NCI-H345 (cell line): ENCODE measurements at places on chromosomes 6 and 20.

- DNase-seq = no peak
These were observed 396.6 kb upstream of the MAP3K7 start for GRCh38 chr6:90983462-90983861.

DNA sequence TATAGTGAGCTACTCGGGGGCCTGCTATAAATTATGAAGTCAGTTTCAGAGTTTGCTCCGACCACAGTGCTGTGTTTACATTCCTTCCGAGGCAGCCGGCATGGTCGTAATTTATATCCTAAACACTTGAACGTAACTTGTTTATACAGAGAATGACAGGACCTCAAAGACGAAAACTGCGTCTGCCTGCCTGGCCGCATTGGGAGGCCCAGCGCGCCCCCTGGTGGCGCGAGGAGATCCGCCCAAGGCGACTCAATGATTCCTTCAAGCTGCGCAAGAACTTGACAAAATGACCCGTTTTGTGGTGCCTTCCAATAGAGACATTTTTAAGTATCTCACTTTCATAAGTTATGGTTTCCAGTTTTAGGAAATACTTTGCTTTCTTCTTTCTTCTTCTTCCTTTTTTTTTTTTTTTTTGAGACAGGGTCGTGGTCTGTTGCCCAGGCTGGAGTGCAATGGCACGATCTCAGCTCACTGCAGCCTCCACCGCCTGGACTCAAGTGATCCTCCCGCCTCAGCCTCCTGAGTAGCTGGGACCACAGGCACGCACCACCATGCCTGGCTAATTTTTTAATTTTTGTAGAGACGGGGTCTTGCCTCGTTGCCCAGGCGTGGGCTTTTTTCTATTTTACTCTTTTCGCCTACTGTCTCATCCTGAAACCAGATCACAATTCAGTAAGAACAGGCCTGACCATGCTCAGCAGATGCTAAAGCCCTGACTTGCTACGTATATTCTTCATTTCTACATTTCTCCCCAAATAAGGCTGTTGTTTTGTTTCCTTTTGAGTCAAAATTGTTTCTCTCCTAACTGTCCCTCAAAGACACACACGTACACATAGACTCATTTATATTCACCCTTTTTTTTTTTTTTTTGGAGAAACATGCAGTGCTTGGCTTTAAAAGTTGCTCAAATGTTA lies 7.8 kb downstream of the FOXF2 start:
- peak; percentile 9 for DNase-seq

GRCh38 chr6:79070206-79070825 lies 7.7 kb downstream of the PHIP start:
- no peak for DNase-seq

DNA sequence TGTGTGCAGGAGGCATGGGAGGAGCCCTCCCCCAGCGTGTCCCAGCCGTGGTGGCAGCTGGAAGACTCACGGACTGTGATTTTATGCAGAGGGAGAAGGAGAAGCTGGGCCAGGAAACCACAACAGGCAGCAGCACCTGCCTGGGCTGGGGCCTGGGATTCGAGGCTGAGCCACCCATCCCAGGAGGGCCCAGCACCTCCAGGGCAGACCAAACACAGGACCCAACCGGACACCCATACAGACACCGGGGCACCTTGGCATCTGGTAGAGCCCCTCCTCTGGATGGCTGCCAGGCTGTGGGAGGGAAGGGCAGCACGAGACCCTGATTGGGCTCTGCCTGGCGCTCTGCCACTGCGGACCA lies 41.7 kb upstream of the CHRNA4 start:
- DNase-seq = no peak

DNA sequence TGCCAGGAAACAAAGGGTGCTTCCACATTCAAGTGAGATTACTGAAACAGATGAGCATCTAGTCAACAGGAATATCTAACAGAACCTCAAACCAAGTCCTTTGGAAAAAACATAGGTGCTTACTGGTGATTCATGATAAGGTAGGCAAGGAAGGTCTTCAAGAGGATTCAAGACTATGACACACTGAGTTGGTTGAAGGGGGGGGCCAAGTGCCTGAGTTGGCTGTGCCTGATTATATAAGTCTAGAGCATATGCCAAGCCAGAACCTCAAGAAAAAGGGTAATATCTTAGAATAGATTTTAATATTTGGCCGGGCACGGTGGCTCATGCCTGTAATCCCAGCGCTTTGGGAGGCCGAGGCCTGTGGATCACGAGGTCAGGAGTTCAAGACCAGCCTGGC lies 63.7 kb downstream of the LYRM4 start:
- no peak for DNase-seq

DNA sequence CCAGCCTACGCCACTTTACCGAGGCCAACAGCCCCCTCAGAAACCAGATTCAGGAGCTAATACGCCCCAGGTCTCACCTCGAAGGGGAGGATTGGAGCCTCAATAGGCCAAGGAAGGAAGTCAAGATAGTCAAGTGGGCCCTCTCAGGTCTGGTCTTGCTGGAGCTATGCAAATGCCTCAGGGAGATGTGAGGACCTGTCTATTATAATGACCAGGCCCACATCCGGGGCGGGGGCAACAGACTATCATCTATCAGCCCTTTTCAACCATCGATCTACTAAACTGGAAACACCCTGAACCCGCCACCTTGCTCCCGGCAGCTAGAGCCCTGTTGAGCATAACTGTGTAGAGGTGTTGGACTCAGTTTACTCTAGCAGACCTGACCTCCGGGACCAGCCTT lies 12.7 kb upstream of the GSTA3 start:
- no peak for DNase-seq

- no peak for DNase-seq
These were observed 36.7 kb upstream of the RIPOR2 start for GRCh38 chr6:24972311-24972958.

- no peak for DNase-seq
These were observed 166.0 kb downstream of the ARID1B start for GRCh38 chr6:156943166-156943565.

GRCh38 chr6:52707963-52708680 lies 37.2 kb downstream of the TMEM14A start:
- no peak for DNase-seq

DNA sequence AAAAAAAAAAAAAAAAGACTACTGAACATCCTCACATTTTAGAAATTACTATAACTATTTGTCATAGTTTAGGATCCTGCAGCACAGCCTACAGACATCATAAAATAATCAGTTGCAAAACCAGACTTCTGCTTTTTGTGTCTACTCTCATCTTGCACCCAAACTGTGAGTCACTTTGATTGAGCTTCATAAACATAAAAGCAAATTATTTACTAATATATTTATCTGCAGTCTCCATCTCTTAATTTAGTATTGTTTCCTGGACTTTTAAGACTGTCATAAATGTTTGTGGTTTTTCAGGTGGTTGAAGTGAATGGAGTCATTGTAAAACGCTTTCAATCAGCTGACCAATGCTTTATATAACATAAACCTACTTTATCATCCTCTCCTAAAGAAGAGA lies 14.8 kb upstream of the CALHM6 start:
- no peak for DNase-seq

GRCh38 chr6:163136681-163137397 lies 277.7 kb upstream of the QKI start:
- no peak for DNase-seq

GRCh38 chr6:29602564-29603361 lies 17.8 kb downstream of the OR2H2 start:
- DNase-seq = no peak

DNA sequence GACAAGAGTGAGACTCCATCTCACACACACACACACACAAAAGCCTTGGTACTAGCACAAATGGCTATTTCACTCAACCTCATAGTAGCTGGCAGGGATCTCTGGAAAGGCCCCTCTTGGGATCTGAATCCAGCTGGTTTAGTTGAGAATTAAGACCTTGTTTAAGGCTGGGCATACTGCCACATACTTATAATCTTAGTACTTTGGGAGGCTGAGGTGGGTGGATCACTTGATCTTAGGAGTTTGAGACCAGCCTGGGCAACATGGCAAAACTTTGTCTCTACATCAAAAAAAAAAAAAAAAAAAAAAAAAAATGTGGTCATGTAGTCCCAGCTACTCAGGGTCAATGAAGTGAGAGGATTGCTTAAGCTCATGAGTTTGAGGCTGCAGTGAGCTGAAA lies 628.3 kb downstream of the MMUT start:
- no peak for DNase-seq

DNA sequence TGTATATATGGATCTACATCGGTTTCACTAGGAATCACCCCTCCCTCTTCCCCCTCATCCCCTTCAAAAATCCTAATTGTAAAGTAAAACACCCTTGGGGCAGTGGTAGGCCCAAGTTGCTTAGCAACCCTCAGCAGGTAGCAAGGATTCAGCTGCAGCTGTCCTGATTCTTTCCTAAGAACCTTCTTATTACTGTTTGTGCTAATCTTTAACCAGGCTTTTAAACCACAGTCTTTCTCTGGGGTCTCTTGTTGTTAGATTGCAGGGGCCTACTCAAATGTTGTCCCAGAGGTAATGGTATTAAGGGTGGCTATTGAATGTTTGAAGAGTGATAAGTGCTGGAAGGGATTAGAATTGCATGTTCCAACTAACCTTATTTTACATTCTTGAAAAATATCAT lies 46.4 kb downstream of the PRL start:
- DNase-seq = peak; percentile 82

GRCh38 chr20:17327185-17328148 lies 100.6 kb downstream of the PCSK2 start:
- DNase-seq = no peak

GRCh38 chr6:43060034-43060754 lies 763 bp downstream of the KLC4 start:
- DNase-seq = peak; percentile 54

DNA sequence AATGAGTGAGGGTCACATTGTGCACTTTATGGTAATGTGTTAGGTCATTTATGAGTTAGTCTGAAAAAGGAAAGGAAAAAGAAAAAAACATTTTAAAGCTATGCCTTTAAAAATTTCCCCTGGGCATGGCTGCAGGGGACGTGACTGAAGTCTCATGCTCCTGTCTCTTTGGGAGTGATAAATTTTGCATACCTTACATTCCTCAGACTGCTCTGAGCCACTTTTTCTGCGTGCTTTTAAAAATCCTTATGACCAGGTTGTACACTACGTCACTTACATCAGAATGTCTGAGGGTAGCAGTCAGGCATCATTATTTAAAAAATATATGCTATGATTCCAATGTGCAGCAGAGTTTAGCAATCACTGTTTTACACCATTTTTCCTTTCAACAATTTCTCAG lies 121.2 kb downstream of the RFPL4B start:
- DNase-seq = no peak

- peak; percentile 19 for DNase-seq
These were observed 19.4 kb upstream of the MRGBP start for GRCh38 chr20:62776692-62777527.

GRCh38 chr6:18186033-18186432 lies 30.8 kb downstream of the KDM1B start:
- DNase-seq = no peak

GRCh38 chr20:62983210-62983609 lies 23.6 kb downstream of the BHLHE23 start:
- no peak for DNase-seq

DNA sequence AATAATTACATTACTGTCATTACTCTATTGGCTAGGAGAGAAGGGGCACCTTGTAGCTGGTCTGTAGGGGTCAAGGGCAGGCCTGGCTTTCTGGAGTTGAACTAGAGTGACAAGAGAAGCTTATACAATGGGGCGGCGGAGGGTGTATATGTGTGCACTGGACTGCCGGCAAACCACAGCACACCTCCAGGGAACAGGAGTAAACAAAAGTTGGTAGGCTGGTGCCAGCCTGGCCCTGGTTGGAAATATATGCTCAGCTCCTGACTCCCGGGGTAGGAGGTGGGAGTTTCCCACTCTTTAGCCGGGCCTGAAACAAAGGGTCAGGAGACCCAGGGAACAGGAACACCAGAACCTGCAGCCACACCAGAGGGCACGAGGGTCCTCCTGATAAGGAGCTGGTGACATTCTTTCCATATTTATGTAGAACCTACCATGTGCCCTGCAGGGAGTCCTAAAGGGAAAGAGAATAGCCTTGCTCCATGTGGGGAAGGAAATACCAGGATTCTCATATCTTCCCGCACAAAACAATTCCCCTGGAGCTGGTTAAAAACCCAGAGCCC lies 5.1 kb downstream of the C6orf132 start:
- no peak for DNase-seq

- no peak for DNase-seq
These were observed 306.9 kb upstream of the SGK1 start for GRCh38 chr6:134624781-134625180.

DNA sequence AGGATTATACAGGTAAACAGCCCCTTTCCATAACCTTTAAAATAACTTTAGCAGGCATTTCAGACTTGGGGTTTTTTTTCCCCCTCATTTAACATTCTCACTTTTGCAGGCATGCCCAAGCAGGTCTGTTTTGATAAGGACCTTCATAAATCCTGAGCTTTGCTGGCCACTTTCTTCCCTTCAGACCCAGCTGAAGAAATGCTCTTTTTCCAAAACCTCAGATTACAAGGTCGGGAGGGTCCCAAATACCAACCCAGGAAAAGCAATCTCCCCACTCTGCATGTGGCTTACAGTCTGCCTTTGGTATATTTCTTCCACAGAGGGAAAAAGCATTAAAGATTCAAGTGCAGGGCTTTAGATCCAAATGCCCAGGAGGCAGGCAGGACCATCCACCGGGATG lies 6.8 kb downstream of the NFATC2 start:
- no peak for DNase-seq

DNA sequence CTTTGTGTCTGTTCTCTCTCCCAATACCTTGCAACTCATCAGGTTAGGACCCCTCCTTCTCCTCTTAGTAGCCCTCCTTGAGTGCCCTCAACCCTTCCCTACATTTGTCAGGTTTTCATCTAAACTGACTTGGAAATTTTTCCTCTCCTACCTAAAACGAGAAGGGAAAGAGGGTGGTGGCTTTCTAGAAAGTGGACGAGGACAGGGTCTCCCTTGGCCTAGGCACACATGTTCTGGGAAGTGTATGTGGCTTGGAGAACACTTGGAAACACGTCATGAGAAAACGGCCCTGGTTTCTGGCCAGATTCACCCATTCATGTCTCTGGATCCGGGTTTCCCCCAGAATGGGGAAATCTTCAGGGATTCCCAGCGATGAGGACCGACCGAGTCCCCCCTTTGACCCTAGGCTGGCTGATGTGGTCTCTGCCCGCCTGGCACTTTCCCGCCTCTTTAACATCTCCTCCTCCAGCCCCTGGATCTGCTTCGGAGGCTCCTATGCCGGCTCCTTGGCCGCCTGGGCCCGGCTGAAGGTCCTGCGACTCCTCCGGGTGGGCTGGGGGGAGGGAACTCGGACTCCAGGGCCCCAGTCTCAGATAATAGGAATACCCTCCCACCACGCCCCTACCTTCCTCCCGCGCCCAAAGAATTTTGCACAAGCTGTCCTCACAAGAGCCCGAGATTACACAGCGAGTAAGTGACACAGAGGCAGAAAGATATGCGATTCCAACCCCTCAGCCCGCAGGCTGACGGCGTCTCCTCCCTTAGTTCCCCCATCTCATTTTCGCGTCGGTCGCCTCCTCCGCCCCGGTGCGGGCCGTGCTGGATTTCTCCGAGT lies 3.0 kb downstream of the PRSS16 start:
- no peak for DNase-seq
